HEK293T (cell line): ENCODE measurements at places on chromosomes 7 and 10.

- DNase-seq: no peak
These were observed 40.2 kb upstream of the ZMIZ1 start for GRCh38 chr10:79028451-79029010.

DNA sequence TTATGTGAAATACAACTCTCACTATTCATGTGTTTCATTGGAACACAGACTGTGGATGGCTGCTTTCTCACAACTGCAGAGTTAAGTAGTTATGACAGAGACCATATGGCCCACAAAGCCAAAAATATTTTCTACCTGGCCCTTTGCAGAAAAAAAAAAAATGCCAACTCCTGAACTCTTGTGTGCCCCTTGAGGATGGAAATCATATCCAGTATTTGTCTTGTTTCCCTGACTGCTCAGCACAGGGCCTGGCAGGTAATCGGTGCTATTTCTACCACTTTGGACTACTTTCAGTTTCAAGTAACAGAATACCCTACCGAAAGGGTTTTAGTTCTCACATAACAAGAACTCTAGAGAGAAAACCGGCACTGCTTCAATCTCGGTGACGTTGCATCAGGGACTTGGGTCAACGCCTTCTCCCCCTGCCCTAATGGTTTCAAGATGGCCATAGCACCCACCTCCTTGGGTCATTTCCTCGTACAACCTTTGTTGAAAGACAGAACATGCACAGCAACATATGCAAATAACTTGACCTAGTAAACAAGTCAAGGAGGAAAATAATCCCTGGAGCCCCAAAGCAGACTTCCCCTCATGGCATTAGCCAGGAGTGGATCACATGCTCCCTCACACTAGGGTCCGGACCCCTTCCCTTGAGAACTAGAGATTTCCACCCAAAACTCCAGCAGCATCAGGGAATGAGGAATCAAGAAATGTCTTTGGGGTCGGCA, 11.8 kb upstream of the GPNMB start:
- no peak for DNase-seq

GRCh38 chr7:102814025-102814471, 65.2 kb downstream of the FAM185A start:
- DNase-seq: no peak

DNA sequence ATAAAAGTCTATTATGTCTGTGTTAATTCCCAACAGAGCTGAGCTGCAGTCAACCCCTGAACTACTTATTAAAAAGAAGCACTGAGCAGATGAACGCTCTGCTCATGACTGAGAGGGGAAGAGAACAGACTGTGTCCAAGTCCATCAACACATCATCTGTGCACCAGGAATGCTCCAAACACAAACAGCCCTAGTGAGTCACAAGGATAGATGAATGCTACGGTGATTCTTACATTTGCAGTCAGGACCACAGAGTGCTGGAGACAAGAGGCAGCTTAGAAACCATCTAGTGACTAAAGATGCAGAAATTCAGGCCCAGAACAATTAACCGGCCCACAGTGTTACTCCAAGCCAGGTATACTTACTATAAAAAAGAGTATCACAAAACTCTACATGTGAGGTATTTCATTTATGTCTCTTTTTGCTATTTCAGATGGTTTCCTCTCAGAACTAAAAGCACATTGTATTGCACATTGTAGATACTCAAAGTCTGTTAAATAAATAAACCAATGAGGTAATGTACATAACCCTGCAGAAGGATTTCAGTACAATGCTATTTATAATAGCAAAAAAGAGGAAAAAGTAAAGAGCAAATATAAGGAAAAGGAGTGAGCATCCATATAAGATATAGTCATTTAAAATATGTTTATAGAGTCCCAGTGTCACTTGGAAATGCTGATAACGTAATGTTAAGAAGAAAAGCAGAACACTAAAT, 159.2 kb downstream of the KCNMA1 start:
- DNase-seq: no peak

DNA sequence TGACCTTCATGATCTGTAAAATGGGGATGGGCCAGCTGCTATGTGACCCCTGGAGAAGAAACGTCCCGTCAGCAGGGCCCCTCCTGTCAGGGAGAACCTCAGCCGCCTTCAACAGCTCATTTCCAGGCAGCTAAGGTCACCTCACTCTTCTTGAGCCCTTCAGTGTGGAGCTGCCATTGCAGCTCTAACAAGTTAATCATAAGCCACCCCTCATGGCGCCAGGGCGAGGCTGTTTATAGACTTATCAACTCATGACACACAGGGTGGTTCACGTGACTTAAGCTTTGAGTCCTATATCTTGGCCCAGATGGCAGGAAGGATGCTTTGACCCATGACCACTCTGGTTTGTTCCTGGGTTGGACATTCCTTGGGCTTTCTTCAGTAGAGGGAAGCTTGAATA, 315.1 kb downstream of the TNS3 start:
- DNase-seq: no peak

DNA sequence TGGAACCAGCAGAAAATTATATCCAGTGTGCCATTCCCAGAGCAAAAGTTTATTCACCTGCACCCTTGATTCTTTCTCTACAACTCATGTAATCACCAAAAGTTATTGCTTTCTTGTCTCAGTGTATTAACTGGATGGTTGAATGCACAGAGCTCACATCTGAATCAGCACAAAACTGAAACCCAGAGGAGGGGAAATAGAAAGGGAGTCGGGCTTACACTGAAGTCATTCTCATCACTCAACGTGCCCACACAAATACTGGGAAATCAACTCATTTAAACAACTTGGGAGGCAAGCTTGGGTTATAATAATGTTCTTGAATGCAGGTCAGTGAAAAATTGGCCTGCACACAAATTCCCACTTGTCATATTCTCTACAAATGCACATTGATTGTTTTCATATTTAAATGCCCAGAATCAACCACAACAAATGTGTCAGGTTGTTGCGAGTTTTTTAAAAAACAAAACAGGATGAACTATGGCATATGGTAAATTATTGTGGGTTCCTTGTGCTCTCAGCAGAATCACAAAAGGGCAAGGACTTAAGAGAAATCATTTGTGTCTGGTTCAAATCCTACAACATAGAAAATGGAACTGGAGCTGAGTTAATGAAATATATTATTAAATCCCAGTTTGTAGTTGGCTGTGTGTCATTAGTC, 125.9 kb upstream of the NOBOX start:
- DNase-seq: no peak

DNA sequence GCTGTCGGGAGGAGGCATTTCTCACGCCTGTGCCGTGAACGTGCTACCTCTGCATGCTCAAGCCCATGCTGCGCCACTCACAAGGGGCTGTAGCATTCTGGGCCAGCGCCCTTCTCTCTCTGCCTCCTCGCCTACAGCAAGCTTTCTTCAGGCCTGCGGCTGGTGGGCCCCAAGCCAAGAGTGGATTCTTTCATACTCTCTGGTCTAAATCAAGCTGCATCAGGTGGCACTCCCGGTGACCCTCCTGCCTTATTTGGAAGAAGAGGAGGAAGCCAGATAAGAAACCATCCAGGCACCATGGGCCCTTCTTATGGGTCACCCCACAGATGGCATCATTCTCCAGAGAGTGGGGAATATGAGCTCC, 86.7 kb upstream of the DUSP5 start:
- DNase-seq: no peak

GRCh38 chr7:41385996-41386395, 316.9 kb downstream of the INHBA start:
- no peak for DNase-seq

GRCh38 chr7:22561321-22561811, 61.4 kb upstream of the STEAP1B start:
- DNase-seq: no peak
